ENCODE measurements at places on chromosomes 12 and 14. TPM values are rescaled to one million over a fixed set of nuclear protein-coding genes. Genes with fewer than 3 reads are reported as not detected.

Gene SPX
- 1.3 TPM for total RNA-seq

Gene CIDEB
- 17.3 TPM for total RNA-seq

Gene RD3L
- not detected for total RNA-seq

Gene IFNG-AS1
- total RNA-seq: 0.27 TPM

Gene C12orf50
- total RNA-seq: 0.27 TPM

Gene TMEM229B
- total RNA-seq: 2.9 TPM

Gene TSPAN9
- total RNA-seq: 37.5 TPM

Gene GPR132
- 3.2 TPM for total RNA-seq

Gene PLEKHD1
- not detected for total RNA-seq

Gene ADGRD1
- 224 TPM for total RNA-seq

Gene MYL2
- total RNA-seq: not detected

Gene KRT77
- total RNA-seq: not detected

Gene PPP4R4
- 1.0 TPM for total RNA-seq

Gene NRL
- 2.9 TPM for total RNA-seq

Gene FGD6
- 22.2 TPM for total RNA-seq

Gene IQSEC3
- 6.8 TPM for total RNA-seq
